Stimulated activated CD4-positive, alpha-beta T cell treated with anti-CD3 and anti-CD28 coated beads, Interleukin-12 subunit alpha, Interleukin-12 subunit beta, amount 100 ng/mL, for 4 hours (primary cell): ENCODE measurements at places on chromosomes 4 and X.

DNA sequence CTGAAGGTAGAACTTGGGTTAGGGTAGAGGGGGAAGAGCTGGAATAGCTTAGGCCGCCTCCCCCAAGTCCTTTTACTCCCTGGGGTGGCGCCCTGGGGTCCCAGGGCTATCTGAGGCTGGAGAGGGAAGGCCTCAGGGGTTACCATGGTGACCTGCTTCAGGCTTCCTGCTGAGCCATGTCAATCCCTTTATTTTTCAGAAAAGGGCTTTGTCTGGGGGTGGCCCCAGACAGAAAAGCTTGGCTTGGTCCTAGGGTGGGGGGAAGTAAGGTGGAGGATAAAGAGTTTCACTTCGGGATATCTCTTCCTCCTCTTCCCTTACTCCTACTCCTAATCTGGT lies 6.3 kb downstream of the EFNB1 start:
- no peak for DNase-seq

GRCh38 chr4:70801265-70801809 lies 38.4 kb downstream of the GRSF1 start:
- no peak for DNase-seq

DNA sequence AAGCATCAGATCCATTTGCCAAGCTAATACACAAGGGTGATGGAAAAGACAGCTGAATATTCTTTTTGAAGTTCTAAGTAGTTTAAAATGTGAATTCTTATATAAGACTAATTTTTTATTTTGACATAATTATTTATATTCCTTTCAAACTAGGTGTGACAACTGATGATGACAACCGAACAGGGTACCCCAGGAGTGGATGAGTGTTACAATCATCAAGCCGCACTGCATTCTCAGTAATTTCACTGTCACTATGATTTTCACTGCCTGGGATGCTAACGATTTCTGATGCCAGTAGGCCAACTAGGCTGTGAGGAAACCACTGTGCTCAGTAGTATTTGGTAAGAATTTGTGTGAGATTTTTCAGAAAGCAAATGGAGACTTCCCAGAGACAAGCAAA lies 317.5 kb downstream of the ARAP2 start:
- DNase-seq, result no peak

- DNase-seq, result no peak
These were observed 761.5 kb downstream of the RAPGEF2 start for GRCh38 chr4:159864337-159864736.

DNA sequence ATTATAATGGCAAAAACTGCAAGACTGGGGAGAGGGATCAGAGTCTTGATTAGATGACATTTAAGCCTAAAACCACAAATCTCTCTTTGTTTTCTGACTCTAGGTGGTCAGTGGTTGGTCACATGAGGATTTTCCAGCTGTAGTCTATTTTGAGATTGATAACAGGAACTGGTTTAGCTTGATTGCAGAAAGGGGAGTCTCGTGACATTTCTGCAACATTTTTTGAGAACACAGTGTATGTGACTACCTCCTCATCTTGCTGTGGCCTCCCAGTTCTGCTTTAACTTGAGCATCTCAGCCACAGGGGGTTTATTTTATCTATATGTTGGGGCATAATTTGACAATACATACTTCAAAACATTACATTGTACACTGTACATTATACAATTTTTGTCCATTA lies 726.4 kb upstream of the MAGEB2 start:
- no peak for DNase-seq

GRCh38 chrX:23505531-23506303 lies 161.6 kb upstream of the PRDX4 start:
- no peak for DNase-seq

GRCh38 chr4:118879409-118879808 lies 9.2 kb upstream of the SYNPO2 start:
- no peak for DNase-seq

DNA sequence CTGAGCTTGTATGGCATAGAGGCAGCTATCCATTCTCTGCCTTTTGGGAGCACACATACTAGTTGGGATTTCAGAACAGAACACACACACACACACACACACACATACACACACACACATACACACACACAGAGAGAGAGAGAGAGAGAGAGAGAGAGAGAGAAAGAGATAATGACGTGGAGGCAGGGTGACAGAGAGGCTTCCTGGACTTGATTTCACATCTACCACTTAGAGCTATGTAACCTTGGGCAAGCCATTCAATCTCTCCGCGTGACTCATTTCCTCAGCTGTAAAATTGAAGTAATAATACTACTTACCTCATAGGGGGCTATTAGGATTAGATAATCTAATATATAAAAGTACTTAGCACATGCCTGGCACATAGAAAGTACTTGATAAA lies 12.3 kb upstream of the GRIA3 start:
- no peak for DNase-seq

DNA sequence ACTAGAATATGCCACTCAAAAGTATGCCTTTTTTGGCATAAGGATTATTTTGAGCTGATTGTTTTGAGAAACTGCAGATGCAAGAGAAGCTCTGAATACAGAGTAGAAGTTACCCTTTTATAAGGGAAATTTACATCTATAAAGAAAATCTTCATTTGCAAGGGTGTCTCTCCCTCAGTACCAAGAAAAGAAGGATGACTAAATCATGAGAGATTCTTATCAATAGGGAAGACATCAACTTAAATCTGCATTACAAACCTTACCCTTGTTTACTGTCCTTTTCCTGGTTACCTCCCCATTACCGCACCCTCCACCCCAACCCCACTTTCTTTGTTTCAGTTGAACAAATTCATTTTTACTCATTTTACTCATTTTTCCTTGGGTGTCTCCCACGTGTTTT lies 62.5 kb downstream of the RLIM start:
- DNase-seq, result no peak

GRCh38 chr4:31482691-31483090 lies 762.5 kb downstream of the PCDH7 start:
- no peak for DNase-seq

DNA sequence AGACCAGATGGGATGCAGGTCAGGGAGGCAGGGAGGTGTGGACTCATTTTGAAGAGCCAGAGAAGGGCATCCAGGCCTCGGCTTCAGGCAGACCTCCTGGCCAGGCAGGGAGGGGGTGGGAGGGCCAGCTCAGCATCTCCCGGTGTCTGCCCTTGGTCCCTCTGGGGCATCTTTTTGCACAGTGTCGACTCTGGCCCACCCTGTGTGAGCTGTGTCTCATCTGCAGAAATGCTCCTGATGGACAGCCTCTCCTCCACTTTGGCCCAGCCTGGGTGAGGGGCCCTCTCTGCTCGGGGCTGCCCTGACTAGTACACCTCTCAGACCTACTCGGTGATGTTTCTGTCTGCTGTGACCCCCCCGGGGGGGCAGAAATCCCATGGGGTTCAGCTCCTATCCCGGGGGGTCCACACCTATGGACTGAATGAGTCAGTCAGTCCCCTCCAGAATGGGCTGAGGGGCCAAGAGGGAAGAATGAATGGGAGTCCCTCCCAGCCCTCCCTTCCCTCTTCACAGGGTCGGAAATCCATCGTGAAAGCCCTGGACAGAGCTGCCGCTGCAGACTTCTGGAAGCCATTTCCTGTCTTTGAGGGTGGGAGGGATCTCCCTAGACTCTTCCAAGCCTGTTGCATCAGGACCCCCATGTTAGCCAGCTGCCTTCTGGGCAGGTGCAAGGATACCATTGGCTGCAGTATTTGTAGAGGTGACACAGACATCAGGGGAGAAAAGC lies 196.7 kb upstream of the PSAPL1 start:
- no peak for DNase-seq

- no peak for DNase-seq
These were observed 127.1 kb upstream of the ANXA3 start for GRCh38 chr4:78424461-78424860.

DNA sequence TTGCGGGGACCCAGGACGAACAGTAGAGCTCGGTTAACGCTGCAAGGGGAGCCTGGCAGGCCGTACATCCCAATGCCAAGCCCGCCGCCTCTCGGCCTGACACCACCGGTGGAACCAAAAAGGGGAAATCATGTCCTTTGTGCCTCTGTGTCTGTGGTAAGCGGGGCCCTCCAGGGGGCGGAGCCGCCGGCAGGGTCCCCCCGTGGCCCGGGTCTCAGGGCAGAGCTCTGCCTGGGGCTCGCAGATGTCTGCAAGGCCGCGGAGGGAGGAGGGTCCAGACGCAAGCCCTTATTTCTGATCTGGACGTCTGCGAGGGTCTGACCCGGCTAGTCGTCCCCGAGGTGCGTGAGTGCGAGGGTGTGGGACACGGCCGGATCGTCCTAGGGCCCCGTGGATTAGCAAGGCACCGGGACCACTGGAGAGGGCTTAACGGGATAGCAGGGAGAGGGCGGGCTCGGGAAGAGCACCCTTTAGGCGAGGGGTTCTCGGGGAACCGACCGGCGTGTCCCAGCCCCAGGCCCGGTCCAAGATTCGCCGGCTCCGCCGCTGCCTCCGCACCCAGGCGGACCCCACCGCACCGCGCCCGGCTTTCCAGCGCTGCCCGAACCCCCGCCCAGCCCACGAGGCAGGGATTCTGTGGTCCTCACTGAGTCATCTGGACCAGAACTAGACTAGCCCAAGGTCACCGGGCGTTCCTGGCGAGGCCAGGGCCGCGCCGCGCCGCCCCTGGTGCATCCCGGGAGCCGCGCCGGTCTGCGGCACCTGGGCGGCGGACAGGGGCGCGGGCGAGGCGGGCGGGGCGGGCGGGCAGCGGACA lies 863 bp upstream of the FAM193A start:
- DNase-seq, result peak; percentile 51

DNA sequence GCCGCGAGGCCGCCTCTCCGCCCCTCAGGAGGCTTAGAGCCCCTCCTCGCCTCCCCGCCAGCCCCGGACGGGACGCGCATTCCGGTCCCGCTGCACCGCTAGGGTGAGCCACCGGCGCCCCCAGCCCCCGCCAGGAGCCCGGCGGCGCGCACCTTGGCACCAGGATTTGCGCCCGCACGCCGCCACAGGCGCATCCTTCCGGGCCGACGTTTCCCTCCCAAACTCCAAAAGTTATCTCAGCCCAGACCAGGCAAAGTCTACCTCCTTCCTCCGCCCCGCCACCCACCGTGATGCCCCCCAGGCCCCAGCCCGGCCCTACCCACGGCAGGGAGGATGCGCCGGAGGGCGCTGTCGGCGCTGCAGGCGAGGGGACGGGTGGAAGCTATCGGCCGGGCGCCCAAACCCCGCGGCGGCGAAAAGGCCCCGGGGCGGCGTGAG lies 538 bp downstream of the SCML2 start:
- peak; percentile 15 for DNase-seq

GRCh38 chrX:6052111-6052745 lies 176.4 kb downstream of the NLGN4X start:
- no peak for DNase-seq

- no peak for DNase-seq
These were observed 356.9 kb downstream of the RAB28 start for GRCh38 chr4:13126976-13127910.

GRCh38 chrX:146241902-146242301 lies 424.3 kb downstream of the SLITRK2 start:
- DNase-seq, result no peak

DNA sequence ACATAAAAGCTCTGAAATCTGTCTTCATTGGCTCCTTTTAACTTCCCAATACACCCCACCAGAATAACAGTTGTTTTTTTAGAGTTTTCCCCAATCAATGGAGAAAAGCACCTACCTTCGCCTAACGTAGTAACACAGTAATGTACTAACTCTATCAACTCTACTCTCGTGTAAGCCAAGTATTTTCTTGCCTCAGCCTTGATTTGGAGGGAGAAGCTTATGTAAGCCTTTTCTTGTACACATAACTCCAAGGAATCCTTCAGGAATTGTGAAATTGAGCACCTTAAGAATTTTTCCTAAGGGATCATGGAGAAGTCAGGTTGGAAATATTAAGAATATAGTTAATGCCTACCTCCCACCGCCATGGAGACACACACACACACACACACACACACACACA lies 181.2 kb downstream of the RAPGEF2 start:
- no peak for DNase-seq

DNA sequence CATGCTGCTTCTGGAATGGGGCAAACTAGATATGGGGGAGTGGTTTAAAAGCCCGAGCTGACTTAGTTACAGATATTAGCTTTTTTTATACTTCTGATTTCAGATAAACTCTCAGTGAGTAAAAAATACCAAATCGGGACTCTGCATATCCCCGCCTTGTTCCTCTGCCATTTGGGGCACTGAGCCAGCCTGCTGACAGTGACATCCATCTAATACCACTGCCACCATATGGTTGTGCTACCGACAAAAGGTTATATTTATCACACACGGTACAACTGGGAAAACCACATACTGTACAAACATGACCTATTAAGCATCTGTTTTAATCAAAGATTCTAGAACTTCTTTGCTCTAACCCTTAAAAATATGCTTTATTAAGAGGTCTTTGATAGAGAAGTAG lies 78.7 kb downstream of the GALNT7 start:
- DNase-seq, result no peak

DNA sequence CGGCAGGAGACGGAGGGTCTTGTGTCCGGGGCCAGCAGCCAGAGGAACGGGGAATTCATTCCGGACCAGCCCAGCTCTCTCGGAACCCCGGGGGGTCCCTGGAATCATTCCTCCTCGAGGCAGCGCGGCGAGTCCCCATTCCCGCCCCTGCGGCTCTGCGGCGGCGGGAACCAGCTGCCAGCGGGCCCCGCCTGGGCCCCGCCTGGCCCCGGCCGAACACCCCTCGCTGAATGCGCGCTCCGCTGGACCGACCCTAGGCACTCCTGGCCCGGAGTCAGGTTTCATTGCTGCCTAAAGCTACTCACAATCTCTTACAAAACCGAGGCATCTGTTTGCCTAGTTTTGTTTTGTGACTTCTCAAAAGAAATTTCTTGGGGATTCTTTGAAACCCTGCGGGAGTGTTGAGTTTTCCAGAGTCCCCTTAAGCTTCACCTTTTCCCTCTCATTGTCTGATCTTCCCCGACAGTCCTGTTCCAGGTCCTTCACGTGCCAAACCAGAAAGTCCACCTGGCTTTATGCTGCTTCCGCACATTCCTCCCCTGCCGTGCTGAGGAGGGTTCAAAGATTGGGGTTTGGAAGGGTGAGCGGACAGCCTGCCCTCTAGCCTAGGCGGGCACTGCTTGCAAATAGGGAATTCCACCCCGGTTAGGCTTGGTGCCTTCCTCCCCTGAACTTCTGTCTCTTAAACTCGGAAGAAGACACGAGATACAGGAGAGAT lies 789 bp downstream of the ARHGAP10 start:
- DNase-seq, result peak; percentile 11

DNA sequence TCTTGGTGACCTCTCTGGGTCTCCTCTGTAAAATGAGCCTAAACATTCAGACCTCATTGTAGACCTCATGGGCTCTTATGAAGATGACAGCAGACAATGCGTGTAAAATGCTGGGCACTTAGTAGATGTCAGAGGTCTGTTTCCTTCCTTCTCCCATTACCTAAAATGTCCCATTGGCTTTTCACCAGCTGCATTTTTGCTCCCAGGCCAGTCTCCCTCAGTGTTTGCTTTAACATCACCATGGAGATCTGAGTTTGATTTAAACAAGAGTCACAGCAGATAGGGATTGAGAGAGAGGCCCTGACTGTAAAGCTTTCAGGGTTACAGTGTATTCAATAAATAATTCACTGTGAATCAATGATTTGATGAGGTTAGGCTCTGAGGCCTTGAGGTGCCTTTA lies 24.3 kb downstream of the PSAPL1 start:
- no peak for DNase-seq

GRCh38 chr4:4694296-4694772 lies 152.5 kb upstream of the STX18 start:
- DNase-seq, result no peak
